Brain (organoid and tissue), 16 donors: ENCODE measurements at places on chromosomes 5 and 9.

- DNase-seq = peak; percentile 10
Measured at GRCh38 chr5:140084541-140084940, 29.4 kb upstream of the PURA start.

- no peak for DNase-seq
Measured at GRCh38 chr5:176780176-176781053, 29.9 kb upstream of the UNC5A start.

DNA sequence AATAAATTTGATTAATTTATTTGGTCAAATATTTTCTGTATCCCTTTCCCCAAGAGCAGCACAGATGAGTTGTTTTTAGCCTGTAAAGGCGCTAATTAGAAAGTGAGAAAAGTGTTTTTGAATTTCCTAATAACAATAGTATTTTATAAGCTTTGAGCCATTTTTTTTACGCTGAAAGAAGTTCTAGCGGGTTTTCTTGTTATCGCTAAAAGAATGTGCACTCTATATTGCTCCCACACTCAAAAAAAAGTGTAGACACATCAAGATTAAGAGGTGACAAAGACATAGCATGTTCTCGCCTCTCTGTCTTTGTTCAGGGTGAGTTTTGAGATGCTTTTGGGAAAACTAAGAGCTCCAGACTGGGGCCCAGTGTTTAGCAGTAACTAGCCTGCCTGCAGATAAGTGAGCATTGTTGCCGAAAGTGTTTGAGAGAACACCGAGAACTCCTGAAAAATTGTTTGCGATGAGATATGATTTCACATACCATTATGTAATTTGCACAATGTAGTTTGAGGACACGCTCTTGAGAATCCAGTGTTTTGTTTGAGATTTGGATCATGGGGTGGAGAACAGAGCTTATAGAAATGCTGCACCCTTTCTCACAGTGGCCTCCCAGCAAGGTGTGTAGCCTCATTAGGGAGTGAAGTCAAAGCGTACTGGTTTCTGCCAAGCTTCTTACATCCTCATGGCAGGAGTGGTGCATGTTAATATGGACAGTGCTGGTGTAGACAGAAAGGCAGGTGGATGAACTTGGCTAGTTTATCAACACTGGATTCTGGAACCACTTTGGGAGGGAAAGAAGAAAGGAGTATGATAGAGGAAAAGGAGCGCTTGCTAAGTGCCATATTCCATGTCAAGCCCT, 1.5 kb downstream of the F2R start:
- DNase-seq = peak; percentile 16

DNA sequence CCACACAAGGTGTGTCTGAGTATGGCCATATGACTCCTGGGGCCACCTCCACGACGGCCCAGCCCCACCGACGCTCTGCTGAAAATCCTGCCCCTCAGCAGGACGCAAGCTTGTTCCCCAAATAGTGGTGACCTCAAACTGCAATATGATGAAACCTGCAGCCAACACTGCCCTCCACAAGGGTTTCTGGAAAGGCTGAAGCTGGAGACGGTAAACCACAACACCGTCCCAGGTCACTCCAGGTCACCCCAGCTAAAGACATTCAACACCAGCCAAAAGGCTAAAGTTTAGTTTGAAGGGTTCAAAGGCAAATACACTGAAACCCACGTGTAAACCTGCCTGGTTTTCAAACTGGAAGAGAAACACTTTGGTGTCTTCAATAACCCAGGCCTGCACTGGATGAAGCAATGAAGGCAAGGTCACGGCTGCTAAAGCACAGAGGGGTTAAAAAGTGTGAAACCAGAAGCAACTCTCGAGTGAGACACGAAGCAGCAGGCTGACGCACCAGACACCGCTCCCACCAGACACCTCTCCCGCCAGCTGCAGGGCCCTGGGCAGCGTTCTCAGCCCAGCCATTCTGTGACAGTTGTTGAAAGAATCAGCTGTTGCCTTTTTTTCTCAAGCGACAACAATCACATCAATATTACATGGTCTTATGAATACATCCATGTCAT, 1.8 kb upstream of the LHX3 start:
- DNase-seq = no peak

DNA sequence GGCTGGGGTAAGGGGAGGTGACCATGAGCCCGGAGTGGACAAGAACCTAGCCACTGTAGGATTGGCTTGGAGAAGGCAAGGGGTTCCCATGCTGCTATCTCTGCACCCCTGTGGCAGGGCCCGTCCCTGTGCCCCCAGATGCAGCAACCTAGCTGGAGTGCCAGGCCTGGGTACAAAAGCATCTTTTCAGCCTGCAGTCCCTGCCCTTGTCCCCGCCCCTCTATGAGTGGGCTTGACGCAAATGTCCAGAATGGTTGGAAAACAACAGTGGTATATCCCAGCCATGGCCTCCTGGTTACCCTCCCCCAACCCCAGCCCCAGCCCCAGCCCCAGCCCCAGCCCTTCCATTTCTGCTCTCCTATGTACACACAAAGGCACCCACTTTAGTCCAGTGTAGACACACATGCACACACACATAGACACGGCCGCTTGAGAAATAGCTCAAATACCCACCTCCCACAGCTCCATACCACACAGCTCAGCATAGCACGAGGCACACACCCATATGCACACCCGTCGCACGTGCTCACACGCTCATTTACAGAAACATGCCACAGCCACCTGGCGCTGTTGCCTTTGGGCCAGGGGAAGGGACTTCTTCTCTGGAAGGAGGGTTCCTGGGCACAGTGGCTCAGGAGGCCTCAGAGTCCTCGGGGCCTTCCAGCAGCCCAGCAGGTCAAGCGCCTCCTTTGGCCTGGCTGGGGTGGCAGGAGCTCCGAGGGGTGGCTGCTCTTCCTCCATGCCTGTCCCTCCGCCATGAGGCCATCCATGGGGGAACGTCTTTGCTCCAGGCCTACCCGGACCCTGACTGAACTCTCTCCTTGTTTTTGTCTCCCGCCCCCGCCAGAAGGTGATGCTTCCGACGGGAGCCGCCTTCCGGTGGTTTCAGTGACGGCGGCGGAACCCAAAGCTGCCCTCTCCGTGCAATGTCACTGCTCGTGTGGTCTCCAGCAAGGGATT, 34.1 kb downstream of the CXXC5 start:
- peak; percentile 50 for DNase-seq

DNA sequence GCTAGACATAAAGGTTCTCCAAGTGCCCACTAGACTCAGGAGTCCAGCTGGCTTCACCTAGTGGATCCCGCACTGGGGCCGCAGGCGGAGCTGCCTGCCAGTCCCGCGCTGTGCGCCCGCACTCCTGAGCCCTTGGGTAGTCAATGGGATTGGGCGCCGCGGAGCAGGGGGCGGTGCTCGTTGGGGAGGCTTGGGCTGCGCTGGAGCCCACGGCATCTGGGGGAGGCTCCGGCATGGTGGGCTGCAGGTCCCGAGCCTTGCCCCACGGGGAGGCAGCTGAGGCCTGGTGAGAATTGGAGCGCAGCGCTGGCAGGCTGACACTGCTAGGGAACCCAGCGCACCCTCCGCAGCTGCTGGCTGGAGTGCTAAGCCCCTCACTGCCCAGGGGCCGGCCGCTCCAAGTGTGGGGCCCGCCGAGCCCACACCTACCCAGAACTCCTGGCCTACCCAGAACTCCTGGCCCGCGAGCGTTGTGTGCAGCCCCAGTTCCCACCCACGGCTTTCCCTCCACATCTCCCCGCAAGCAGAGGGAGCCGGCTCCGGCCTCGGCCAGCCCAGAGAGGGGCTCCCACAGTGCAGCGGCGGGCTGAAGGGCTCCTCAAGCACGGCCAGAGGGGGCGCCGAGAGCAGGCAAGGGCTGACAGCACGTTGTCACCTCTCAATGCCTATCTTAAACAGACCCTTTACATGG, 260.7 kb upstream of the DMRT1 start:
- no peak for DNase-seq

- peak; percentile 17 for DNase-seq
Measured at GRCh38 chr5:67493676-67494075, 297.1 kb upstream of the CD180 start.

GRCh38 chr5:878125-878524, 14.5 kb downstream of the BRD9 start:
- no peak for DNase-seq

DNA sequence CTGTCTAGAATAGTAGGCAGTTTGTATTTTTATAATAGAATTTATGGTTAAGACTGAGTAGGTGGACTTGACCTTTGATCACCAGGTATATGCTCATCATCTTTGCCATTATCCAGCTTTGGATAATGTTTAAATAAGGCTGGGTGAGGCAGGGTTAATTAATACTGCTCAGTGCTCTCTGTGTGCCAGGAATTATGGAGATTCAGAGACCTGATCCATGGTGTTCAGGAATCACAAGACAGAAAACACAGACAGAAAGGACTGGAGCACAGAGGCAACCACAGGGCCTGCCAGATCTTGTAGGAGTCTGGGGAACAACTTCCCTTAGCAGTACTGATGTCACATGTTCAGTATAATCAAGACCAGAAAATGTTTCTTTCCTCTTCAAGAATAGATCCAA, 186.3 kb upstream of the ADCY2 start:
- no peak for DNase-seq

DNA sequence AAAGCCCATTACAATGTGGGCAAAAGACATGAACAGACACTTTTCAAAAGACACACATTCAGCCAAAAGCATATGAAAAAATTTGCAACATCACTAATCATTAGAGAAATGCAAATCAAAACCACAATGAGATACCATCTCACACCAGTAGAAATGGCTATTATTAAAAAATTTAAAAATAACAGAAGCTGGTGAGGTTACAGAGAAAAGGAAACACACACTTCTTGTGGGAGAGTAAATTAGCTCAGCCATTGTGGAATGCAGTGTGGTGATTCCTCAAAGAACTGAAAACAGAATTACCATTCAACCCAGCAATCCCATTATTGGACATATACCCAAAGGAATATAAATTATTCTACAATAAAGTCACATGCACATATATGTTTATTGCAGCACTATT, 585.2 kb upstream of the TUSC1 start:
- DNase-seq = no peak

- DNase-seq = no peak
Measured at GRCh38 chr9:85909390-85909789, 31.6 kb upstream of the NAA35 start.

GRCh38 chr5:150918613-150919012, 13.8 kb upstream of the ZNF300 start:
- DNase-seq = peak; percentile 4

- no peak for DNase-seq
Measured at GRCh38 chr5:143155455-143155854, 248.0 kb downstream of the NR3C1 start.

DNA sequence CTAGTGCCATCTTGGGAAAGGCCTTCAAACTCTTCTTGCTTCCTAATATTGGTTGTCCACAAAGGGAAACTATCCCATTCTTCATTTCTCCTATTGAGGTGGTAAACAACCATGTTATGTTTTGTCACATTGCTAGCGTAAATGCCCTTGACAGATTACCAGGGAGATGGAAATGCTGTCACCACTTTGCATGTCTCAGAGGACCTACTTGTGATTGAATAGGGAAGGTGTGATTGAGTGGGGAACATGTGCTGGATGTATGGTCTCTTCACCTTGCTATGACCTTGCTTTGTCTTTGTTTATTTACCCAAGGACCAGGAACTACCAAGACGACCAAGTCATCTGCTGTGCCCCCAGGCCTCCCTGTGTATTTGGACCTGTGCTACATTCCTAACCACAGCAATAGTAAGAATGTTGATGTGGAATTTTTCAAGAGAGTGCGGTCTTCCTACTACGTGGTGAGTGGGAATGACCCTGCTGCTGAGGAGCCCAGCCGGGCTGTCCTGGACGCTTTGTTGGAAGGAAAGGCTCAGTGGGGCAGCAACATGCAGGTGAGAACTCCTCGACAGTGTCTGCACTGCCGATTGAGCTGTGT, 96.1 kb downstream of the MAP1B start:
- DNase-seq = no peak

DNA sequence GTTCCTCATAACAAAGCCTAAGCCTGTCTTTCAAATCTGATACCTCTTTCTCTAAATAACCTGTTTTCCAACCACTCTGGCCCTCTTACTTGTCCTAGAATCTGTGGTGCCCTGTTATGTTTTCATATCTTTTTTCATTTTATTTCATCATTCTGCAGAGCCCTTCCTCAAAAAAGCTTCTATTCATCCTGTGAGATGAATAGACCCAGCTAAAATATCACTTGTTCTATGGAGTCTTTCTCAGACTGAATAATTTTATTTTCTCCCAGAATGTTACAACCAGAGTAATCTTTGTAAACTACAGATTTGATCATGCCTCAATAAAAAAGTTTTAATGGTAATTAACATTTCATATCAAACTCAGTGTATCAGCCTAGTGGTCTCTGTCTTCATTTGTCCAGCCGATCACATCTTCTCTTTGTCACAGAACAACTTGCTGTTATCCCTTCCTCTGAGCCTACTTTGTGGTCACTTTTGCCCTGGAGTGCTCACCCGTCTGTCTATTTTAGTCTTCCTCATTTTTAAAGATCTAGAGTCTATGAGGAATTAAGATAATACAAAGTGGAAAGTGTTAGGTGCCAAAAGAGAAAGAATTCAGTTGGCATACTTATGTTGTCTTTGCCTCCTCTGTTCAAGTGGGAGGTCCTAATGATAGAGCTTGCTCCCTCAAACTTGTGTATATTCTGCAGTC, 77.8 kb downstream of the ZCCHC7 start:
- DNase-seq = no peak

DNA sequence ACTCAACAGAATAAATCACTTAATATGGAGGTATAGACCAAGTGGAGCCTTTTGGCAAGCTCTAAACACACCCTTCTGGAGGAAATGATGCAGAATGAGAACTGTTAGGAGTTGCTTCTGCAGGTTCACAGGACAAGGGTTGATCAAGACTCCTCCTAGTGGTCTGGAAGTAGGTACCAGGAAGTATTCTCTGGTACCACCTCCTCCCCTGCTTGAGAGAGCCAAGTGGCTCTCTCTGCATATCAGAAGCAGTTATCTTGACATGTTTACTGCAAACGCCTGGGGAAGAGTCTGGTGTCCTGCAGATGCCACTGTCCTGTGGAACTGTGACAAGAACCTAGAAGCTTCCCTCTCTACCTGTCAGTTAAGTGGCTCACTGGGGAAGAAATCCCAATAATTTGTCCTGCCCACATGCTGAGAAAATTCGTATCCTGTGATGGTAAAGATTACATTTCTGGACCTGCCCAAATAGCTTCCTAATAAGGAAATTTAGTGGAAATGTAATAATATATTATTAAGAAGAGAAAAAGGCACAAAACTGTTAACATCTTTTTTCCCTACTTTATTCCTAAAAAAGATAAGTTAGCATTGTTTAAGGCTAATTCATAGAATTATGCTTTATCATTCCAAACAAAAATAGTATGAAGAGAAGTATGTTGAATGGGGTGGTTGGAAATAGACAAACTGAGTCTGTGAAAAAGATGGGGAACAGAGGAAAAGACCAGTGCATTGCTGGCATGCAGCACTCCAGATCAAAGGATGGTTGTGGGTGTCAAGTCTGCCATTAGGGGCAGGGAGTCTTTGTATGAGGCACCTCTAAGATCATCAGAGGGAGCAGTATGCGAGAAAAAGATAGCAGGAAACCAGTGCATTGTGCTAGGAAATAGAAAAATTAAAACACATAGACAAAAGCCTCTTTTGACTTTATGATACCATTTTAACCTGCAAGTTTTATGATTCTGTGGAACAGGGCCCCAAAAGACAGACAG, 118.8 kb downstream of the CDC42SE2 start:
- peak; percentile 60 for DNase-seq
